ENCODE measurements at places on chromosomes 13 and 19.

GRCh38 chr13:66265371-66265770, 964.8 kb downstream of the PCDH9 start:
- DNase-seq, result no peak

DNA sequence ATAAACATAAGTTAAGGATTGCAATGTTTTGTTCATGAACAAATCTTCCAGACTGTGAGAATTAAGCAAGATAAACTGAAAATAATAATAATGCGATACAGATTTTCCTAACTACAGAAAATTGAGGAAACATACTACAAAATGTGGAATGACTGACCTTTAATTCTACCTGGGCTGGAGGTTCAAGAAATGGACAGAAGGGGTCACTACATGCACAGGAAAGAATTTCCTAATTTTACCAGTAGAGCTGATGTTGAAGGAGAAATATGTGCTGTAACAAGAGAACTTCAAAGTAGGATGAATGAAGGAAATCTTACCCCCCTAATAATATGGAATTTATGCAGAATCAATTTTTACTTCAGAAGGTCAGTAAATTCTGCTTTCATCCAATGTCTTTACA, 62.3 kb downstream of the ZNF627 start:
- peak; percentile 3 for DNase-seq

- DNase-seq, result no peak
These were observed 71.0 kb upstream of the SLC15A1 start for GRCh38 chr13:98823442-98823841.

DNA sequence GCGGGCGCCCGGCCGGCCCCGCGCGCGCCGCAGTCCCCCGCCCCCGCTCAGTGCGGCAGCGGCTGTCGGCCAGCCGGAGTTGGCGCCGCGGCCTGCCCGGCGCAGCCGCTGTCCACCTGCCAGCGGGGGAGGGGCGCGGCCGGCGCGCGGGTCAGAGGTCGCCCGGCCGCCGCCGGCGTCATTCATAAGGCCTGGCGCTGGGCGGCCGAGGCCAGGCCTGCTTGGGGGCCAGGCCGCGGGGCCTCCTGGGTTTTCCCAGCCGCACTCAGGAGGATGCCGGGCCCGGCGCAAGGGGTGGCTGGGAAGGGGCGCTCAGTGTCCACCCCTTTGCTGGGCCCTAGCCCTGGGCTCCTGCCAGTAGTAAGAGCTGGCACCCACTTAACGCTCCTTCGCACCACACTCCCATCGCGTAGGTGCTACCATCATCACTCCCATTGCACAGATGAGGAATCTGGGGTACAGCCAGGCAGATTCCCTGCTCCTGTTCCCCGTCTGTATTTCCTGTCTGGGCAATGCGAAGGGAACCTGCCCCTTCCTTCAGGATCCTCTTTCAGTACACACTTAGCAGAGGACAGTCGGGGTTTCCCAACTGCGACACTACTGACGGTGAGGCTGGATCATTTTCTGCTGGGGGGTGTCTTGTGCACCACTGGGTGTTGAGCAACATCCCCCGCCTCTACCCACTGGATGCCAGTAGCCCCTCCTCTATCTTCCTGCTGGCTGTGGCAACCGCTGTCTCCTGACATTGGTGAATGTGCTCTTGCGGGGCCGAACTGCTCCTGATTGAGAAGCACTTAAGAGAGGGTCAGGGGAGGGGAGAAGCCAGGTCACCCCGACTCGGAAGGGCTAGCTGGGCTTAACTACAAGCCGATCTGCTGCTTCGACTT, 846 bp upstream of the PRKACA start:
- peak; percentile 98 for DNase-seq

- DNase-seq, result no peak
These were observed 58.1 kb upstream of the TPM4 start for GRCh38 chr19:16018106-16018755.

- no peak for DNase-seq
These were observed 54.6 kb downstream of the NAA16 start for GRCh38 chr13:41365631-41366030.

GRCh38 chr13:90889906-90890834, 457.3 kb upstream of the MIR17HG start:
- DNase-seq, result no peak

DNA sequence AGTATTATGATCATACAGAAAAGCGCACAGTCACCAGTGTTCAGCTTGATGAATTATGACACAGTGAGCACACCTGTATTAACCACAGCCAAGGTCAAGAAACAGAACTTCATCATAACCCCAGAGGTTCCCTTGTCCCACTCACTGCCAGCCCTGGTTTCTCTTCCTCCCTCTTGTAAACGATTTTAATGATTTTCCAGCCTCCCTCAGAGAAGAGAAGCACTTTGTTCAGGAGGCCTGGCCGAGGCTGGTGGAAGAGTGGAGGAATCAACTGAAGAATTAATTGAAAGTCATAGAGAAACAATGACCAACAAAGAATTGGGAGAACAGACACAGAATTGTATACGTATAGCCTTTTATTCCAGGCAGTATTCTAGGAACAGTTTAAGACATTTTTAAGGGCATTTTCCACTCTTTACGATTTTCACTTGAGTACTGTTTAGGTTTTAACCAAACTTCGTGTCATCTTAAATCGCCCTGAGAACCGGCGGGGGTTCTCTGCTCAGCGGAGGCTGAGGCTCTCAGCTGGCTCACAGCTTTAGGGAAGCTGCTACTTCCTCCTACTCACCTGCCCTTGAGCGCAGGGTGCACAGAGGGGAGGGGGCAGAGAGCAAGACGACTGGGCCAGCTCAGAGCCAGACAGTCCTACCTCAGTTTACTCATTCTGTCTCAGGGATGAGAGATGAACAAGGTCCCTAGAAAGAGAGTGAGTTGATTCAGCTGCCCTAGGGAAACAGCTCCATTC, 108.6 kb downstream of the AKAP11 start:
- DNase-seq, result no peak

DNA sequence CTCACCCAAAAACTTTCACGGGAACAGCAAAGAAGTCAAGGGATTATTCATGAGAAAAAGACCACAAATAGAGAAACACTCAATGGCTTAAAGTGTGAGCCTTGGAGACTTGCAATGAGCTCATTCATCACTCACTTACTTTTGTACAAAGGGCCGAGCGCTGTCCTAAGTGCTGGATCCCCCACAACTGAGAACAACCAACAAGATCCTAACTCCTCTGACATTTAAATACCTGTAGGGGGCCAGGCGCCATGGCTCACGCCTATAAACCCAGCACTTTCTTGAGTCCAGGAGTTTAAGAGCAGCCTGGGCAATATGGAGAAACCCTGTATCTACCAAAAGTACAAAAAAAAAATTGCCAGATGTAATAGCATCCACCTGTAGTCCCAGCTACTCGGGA, 29.4 kb upstream of the ZNF507 start:
- DNase-seq, result no peak

- DNase-seq, result no peak
These were observed 22.2 kb downstream of the SMARCA4 start for GRCh38 chr19:10983026-10983425.

DNA sequence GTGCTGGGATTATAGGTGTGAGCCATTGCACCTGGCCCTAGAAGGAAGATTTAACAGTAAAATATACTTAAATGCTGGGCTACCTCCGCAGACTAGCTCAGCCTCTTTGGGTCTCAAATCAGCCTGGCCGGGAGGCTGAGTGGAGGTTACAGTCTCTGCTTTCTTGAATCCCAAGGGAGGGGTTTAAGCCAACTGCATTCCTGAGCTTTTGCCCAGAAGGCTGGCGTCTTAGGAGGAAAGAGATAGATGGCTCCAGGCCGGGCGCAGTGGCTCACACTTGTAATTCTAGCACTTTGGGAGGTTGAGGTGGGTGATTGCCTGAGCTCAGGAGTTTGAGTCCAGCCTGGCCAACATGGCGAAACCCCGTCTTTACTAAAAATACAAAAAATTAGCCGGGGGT, 623 bp upstream of the C5AR1 start:
- DNase-seq, result no peak

DNA sequence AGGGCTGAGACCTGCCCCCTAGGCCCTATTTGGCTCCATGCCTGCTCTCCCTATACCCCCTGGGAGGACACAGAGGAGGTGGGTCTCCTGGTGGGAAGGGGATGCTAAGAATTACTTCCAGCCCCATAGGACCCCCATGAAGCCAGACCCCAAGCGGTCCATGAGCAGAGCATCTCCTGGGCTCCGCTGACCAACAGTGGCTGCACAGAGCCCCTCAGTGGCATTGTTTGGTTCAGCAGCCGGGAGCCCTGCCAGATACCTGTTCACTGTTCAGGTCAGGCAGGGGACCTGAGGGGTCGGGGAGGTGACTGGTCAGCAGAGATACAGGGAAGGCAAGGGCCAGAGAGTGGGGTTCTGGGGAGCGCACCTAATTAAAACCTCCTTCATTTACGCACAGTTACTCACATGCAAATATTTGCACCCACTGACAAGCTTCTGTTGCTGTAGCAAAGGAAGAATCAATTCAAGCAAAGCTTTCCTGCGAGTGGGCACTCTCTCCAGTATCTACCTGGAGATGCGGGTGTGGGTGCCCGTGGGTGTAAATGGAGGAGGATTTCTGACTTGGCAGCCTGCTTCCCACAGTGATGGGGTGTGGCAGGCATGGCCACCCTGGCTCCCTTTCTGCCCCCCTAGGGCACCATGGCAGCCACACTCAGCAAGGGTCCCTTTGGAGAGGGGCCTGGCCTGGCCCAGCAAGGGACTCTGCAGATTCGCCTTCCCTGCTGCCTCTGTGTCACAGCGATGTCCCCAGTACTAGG, 83.5 kb downstream of the CHST8 start:
- no peak for DNase-seq

GRCh38 chr13:32330441-32330840, 15.1 kb downstream of the BRCA2 start:
- DNase-seq, result peak; percentile 85

DNA sequence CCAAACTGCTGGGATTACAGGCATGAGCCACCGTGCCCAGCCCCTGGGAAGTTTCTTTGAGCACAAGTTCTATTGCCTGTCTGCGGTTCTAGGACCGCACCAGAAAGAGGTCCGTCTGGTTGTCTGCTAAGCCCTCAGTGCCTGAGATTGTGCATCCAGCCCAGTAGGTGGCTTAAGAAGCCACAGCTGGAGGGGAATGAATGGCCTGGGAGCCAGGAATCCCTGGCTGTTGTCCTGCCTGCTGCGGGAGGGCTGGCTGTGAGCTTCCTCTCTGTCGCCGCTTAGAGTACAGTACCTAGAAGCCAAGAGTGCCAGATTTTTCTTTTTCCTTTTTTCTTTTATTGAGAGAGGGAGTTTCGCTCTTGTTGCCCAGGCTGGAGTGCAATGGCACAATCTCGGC, 4.2 kb upstream of the TYK2 start:
- no peak for DNase-seq

DNA sequence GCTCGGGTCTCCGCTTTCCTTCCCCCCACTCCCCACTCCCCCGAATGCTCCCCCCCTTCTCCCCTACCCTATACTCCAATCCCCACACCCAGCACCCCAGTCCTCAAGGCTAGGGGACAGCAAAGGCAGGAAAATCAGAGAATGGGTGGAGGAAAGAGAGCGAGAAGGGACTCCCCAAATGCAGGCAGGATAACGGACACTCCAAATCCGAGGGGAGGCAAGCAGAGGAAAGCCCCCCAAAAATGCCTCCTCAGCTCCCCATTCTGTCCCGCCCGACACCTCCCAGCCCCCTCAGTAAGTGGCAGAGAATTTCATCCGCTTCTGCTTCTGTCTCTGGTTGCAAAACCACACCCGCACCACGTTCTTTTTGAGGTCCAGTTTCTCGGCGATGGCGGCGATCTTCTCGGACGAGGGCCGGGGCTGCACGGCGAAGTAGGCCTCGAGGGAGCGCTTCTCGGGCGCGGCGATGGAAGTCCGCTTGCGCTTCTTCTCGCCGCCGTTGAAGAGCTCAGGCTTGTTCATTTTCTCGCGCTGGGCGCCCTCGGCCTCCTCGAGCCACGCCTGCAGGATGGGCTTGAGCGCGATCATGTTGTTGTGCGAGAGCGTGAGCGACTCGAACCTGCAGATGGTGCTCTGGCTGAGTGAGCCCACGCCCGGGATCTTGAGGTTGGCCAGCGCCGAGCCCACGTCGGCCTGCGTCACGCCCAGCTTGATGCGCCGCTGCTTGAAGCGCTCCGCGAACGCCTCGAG, 2.1 kb downstream of the POU4F1 start:
- no peak for DNase-seq

DNA sequence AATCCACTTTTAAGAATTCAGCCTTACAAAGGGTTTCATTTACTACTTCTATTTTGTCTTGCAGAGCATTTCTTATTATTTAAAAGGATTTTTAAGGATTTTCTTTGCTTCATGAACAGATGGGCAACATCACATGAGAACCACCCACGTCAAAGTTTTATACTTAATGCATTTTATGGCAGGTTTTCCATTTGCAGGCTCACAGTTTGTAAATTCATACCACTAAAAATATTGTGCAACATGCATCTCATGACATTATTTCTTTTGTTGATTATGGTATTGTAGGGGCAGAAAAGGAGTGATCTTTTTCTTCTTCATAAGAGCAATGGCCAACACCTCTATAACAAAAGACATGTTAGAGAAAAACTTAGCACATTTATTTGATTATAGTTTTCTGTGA, 554.0 kb upstream of the SPRY2 start:
- DNase-seq, result no peak

DNA sequence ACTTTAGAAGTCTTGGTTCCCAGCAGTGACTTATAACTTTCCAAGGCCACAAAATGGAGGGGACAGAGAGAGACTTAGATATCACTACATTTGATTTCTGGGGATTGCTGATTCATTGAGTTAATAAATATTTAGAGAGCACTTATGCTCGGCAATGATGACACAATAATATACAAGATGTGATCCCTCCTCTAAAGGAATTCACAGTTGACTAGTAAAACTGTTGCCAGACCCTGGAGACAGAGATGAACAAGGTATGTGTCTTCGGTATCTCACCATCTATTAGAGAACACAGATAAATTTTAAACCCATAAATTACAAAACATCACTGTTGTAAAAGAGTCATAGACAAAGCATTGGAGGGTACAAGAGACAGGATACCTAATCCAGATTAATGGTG, 437.5 kb downstream of the FOXO1 start:
- no peak for DNase-seq

DNA sequence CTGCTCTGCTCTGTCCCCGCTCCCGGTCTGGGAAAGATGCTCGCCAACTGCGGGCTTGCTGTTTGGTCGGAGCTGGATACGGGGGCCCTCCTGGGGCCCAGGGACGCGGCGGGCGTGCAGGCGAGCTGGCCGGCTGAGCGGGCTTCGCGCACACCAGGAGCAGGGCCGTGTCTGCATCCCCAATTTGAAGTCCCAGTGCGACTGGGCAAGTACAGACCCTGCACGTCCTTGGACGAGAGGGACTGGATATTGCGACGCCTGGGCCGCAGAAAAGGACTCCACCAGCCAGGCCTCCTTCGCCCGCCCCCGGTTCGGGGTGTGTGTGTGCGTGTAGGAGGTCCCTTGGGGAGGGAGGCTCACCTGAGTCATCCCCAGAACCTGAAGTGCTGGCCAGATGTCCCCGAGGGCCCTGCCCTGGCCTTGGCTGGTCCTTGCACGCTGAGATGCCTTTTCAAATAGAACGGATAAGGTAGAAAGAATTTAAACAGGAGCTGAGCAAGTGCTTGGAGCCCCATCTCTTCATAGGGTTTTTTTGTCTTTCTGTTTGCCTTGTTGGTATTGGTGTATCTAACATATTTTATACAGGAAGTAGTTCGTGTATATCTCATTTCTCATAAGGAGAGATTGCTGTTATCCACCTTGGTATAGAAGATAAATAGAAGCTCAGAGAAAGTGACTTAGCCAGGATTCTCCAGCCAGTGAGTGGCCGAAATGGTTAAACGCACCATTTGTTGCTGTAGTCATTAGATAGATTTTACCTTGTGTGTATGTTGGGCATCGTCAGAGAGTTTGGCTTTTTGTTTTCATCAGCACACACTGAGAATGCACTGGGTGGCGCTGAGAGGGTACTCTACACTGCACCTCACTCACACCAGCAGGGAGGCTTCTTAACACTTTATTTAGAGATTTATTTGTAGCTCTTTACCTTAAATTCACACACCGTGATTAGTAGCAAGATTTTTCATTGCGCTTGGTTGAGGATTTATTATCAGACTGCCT, 1.1 kb downstream of the NAXD start:
- no peak for DNase-seq
